ENCODE measurements at places on chromosomes 3 and 15.

GRCh38 chr3:184801241-184801785 lies 10.7 kb upstream of the VPS8 start:
- no peak for DNase-seq

DNA sequence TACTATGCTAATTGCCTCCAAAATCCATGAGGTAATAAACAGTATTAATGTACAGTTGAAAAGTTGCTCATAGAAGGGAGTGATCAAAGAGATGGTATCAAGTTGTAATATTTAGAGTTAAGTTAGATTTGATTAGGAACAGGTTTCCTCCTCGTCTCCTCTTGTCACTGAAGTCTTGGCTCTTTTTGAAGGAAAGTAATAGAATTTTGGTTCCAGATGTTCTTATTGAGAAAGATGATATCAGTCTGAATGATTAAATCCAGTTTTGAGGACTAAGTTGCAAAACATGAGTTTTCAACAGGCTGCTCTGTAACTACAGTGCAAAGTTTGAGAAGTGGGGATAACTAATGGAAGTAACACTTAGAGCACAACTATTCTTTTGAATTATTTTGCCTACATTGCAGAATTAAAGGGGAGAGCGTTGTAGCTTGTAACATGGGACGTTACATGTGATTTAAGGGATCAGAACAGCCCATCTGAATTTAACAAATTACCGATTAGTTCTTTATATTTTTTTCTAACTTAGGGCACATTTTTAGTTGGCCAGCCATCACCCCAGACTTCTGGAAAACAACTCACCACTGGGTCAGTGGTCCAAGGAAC lies 48.3 kb downstream of the MAP6D1 start:
- DNase-seq, result no peak

- DNase-seq, result no peak
Observed at GRCh38 chr3:52120556-52121463, 33.4 kb downstream of the POC1A start.

DNA sequence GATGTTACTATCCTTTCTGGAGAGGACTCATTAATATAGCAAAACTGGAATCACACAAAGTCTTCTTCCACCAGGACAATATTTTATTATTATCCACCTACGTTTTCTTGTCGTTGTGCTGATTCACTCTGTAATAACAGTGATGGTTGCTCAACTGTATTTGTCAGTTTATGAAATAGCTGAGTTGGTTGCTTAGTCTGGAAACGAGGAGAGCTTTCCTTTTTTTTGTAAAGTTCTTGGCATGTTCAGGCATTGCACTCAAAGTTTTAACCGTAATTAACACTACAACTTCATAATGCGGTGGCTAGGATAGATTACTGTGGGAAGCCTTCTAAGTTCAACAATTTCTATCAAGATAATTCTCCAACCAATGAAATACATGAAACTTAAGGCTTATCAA lies 131.2 kb downstream of the RAP2B start:
- no peak for DNase-seq

GRCh38 chr3:43034911-43035310 lies 55.8 kb downstream of the GASK1A start:
- DNase-seq, result no peak

DNA sequence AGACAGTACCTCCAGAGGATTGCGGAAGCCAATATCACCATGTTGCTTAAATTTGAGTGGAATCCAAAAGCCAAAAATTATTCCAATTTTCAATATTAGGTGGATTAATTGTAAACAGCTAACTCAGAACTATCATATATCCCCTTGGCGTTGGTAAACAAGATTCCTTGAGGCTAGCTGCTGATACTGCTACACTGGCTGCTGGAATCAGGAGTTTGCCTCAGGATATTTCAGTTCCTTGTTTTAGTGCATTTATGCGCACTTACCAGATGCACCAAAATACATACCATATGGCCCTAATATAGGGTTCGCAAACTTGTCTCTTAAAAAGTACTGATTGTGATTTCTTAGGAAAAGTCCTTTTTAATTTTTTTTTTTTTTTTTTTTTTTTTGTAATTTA lies 605.2 kb upstream of the NAALADL2 start:
- no peak for DNase-seq

DNA sequence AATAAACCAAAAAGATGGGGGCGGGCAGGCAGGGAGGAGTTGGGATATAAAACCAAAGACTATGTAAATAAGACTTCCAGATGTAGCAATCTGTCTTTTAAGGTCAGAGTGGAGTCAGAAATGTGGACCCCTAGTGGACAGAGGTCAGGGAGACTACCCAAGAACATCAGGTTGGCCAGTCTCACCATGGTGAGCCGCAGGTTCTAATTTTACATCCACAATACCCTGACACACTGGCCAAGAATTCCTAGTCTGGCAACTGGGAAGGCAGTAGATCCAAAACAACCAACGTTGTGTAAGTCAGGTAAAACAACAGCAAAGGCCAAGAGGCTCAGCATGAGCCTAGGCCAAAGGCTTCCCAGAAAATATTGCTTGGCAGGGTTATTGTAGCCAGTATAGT lies 203.4 kb downstream of the FOXP1 start:
- DNase-seq, result no peak
